ENCODE measurements at places on chromosomes 12 and 14. TPM values are rescaled to one million over a fixed set of nuclear protein-coding genes. Genes with fewer than 3 reads are reported as not detected.

The GALNT6 gene
- 31.1 TPM for polyA plus RNA-seq

The EFS gene
- polyA plus RNA-seq: 19.0 TPM

The AMDHD1 gene
- polyA plus RNA-seq: 2.7 TPM

The OLR1 gene
- polyA plus RNA-seq: 2.6 TPM

The CNTN1 gene
- 7.4 TPM for polyA plus RNA-seq

The GPRC5D gene
- 2.4 TPM for polyA plus RNA-seq

The GPR68 gene
- 2.9 TPM for polyA plus RNA-seq

The TAC3 gene
- 13.5 TPM for polyA plus RNA-seq

The C12orf50 gene
- polyA plus RNA-seq: 0.04 TPM

The CLEC12A gene
- 1.5 TPM for polyA plus RNA-seq

The PPFIA2 gene
- 2.4 TPM for polyA plus RNA-seq

The NOVA1 gene
- polyA plus RNA-seq: 11.6 TPM

The IFI27L1 gene
- polyA plus RNA-seq: 30.7 TPM

The TSPAN8 gene
- 595 TPM for polyA plus RNA-seq

The GPR137C gene
- polyA plus RNA-seq: 4.6 TPM

The C12orf60 gene
- polyA plus RNA-seq: 1.8 TPM

The SYT10 gene
- 0.84 TPM for polyA plus RNA-seq

The CPNE8 gene
- polyA plus RNA-seq: 13.5 TPM

The TAS2R31 gene
- 0.82 TPM for polyA plus RNA-seq

The PMCH gene
- polyA plus RNA-seq: 0.18 TPM

The SLC38A4 gene
- polyA plus RNA-seq: 1.3 TPM

The COX8C gene
- 0.27 TPM for polyA plus RNA-seq

The LMNTD1 gene
- polyA plus RNA-seq: 0.22 TPM

The HCAR2 gene
- polyA plus RNA-seq: 2.6 TPM

The INSM2 gene
- 0.03 TPM for polyA plus RNA-seq
